Activated CD4-positive, alpha-beta T cell treated with anti-CD3 and anti-CD28 coated beads, Interleukin-2, amount 10 ng/mL, durations not matched to agents 24 days and 14 days (primary cell): ENCODE measurements at places on chromosomes 16 and 17. TPM values are rescaled to one million over a fixed set of nuclear protein-coding genes. Genes with fewer than 3 reads are reported as not detected.

DNA sequence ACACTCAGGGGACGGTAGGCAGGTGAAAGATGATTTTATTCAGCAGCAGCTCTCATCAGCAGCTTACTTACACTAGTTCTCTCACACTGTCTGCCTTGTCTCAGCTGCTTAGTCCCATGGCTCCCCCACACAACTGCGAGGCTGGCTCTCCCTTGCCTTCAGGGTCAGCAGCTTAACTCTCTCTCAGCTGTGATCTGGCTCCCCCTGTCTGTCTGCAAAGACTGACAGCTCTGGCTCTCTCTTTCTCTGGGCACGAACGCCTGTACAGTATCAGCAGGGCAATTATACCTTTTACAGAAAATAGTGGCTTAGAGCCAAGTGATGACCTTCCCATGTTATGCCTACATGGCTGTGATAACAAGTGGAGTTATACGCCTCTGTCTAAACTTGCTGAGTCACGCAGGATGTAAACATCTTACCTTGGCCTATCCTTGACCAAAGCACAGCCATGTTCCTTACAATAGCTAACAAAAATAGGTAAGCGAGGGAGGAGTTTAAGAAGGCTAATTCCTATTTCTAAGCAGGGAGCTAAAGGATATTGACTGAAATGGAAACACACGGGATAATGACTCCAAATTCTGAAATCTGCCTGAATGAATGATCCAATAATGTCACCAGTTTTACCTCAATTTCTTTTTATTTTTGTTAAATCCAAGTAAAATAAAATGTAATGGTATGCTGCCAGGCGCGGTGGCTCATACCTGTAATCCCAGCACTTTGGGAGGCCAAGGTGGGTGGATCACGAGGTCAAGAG, 1.1 kb upstream of the NDUFAB1 start:
- H3K27me3 ChIP-seq: no peaks in the 10 kb centered on the region
- H3K4me3 ChIP-seq: peak overlapping the region; percentile 30
- H3K27ac ChIP-seq: peak overlapping the region; percentile 30
- DNase-seq: peak; percentile 65

DNA sequence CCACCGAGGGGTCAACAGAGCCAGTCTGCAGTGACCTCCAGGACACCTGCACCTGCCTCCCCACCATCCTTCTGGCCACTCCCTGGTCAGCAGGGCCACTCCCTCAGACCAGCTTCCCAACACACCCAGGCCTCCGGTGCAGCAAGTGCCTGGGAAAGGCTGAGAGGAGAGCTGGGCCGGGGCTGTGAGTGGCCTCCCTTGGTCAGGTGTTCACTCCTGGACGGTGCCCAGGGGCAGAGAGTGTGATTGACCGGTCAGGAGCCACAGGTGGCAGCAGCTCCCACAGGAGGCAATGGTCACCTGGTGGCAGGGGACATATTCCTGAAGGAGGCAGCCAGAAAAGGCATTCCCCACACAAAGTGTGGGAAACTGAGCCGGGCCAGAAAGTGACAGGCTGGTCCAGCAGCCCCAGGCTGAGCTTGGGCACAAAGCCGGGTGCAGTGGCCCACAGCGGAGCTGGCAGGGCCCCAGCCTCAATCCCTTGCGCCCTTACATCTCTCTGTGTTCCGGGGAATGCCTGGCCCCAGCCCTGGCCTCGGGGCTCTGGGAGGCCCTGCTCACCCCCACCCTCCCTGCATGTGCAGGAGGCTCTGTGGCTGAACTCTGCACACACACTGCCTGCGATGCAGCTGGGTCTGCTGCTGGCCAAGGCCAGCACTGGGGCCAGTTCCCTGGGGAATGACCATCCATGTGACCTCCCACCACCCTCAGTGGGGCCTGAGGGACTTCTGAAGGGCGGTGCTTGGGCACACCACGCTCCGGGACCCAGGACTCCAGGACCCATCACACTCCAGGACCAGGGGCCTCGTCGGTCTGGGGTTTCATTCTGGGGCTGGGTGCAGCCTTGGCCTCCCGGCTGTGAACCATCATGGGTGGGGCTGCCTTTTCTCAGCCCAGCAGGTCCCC, 1.2 kb upstream of the C17orf99 start:
- H3K4me3 ChIP-seq: no peak overlapping the region
- peaks cover 19% of the 10 kb centered on the region for H3K4me1 ChIP-seq
- DNase-seq: peak; percentile 60
- peaks cover 12% of the 10 kb centered on the region for H3K36me3 ChIP-seq

TMEM92 gene
- total RNA-seq: 0.44 and 0.47 TPM in 2 replicates

DNA sequence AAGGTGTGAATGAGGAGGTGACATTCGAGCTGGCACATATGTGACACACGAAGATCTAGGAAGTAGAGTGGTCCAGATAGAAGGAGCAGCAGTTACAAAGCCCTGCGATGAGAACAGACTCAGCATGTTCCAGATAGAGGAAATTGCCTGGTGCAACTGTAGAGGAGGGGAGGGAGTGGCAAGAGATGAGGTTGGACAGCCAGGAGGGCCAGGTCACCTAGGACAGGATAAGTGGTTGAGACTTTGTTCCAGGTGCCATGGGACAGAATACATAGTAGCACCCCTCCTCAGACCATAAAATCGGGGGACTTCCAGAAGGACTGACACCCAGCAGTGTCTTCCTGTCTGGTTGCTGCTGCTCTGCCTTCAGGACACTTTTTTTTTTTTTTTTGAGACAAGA, 11.0 kb upstream of the CENPT start:
- no peaks in the 10 kb centered on the region for H3K27me3 ChIP-seq
- H3K27ac ChIP-seq: peak overlapping the region; percentile 57
- H3K4me3 ChIP-seq: no peak overlapping the region
- no peak for DNase-seq
- peaks cover 14% of the 10 kb centered on the region for H3K36me3 ChIP-seq

DNA sequence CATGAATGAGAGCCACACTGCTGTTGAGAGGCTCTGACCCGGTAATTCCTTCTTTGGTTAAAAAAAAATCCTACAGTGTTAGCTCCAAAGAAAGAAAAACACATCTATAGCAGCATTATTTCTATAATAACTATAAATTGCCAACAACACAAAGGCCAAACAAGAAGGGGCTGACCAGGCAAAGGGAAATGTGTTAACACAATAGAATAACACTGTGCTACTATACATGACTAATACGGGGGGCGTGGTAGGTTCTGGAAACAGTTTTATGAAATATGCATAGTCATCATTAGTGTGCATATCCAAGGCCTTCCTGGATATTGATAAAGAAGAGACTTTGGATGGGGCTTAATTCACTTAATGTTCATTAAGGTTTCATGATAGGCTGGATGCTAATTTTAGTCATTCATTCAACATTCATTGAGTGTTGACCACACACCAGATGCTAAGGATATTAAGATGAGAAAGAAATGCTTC, 50.0 kb upstream of the CCL1 start:
- H3K4me1 ChIP-seq: peaks cover 20% of the 10 kb centered on the region
- no peak overlapping the region for H3K4me3 ChIP-seq
- H3K27me3 ChIP-seq: peaks cover 43% of the 10 kb centered on the region
- DNase-seq: no peak

- H3K27ac ChIP-seq: no peak overlapping the region
- no peaks in the 10 kb centered on the region for H3K36me3 ChIP-seq
- H3K4me3 ChIP-seq: no peak overlapping the region
- no peaks in the 10 kb centered on the region for H3K4me1 ChIP-seq
These were observed 159.8 kb upstream of the MYOCD start for GRCh38 chr17:12505866-12506265.

- peak; percentile 70 for DNase-seq
- H3K4me3 ChIP-seq: no peak overlapping the region
- H3K27ac ChIP-seq: peak overlapping the region; percentile 66
- no peaks in the 10 kb centered on the region for H3K27me3 ChIP-seq
- H3K36me3 ChIP-seq: peaks cover 42% of the 10 kb centered on the region
These were observed 9.7 kb downstream of the RAD51C start for GRCh38 chr17:58702045-58702476.

- H3K4me3 ChIP-seq: no peak overlapping the region
- peaks cover 20% of the 10 kb centered on the region for H3K36me3 ChIP-seq
- no peak overlapping the region for H3K27ac ChIP-seq
- H3K4me1 ChIP-seq: no peaks in the 10 kb centered on the region
- H3K27me3 ChIP-seq: no peaks in the 10 kb centered on the region
These were observed 38.4 kb downstream of the TSC2 start for GRCh38 chr16:2086106-2086742.

ZNF469 gene
- total RNA-seq: 0.57 and 0.63 TPM in 2 replicates

ITGAD gene
- not detected in 2 replicates for total RNA-seq

GRCh38 chr16:374616-374926, 4.2 kb upstream of the MRPL28 start:
- H3K4me1 ChIP-seq: peaks cover 7% of the 10 kb centered on the region
- peaks cover 4% of the 10 kb centered on the region for H3K36me3 ChIP-seq
- H3K27ac ChIP-seq: no peak overlapping the region
- no peak overlapping the region for H3K4me3 ChIP-seq
- DNase-seq: no peak
- H3K27me3 ChIP-seq: no peaks in the 10 kb centered on the region

GRCh38 chr16:30620169-30620568, 10.0 kb upstream of the ZNF689 start:
- no peak overlapping the region for H3K27ac ChIP-seq
- no peak for DNase-seq
- no peaks in the 10 kb centered on the region for H3K36me3 ChIP-seq

NPW gene
- 6.9 and 7.0 TPM in 2 replicates for total RNA-seq

DNA sequence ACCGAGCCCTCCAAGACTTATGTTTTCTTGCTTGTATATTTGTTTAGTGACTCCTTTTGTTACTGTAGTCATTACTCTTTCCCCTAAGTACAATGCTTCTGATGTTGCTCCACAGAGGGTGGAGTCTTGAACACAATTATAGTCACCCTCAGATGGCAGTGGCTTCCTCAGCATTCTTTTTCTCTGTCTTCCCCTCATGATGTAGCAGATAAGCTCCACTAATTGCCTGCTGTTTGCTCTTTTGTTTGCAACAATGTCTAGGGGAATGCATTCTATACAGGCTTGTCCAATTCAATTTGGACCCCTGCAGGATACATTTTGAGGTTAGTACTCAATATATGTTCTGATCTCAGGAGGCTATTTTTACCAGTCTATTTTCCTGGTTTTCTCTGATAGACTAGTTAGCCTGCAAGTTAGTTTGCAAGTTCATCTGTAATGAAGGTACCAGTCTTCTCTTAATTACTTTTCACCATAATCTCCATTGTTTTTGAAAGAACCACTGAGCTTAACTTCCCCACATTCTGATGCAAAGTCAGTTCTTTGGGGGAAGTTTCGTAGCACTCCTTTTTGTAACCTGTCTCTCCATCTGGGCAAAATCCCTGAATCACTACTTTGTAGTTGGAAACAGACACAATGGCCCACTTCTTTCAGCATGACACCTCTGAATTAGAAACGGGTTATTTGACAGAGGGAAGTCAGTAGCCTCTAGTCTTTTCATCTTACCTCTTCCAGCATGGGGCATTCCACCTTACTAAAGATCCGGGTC, 1509.2 kb downstream of the CDH11 start:
- H3K27ac ChIP-seq: no peak overlapping the region
- H3K36me3 ChIP-seq: no peaks in the 10 kb centered on the region
- H3K4me1 ChIP-seq: no peaks in the 10 kb centered on the region
- no peak for DNase-seq

DNA sequence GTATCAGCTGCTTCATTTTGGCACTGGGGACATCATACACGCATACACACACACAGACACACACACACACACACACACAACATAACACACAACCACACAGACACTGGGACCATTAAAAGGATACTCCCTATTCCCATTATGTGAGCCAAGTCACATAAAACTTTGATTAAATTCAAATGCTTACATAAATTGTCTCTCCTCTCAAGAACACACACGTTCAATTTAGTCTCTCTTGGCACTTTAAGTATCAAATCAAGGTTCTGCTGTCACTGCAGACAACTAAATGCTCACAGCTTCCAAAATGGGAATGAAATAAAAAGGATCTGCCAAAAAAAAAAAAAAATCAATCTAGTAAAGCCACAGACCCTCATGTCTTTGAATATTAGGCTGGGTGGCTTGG, 184.9 kb downstream of the RBFOX1 start:
- no peaks in the 10 kb centered on the region for H3K4me1 ChIP-seq
- no peak overlapping the region for H3K27ac ChIP-seq
- H3K27me3 ChIP-seq: no peaks in the 10 kb centered on the region
- H3K36me3 ChIP-seq: no peaks in the 10 kb centered on the region
- DNase-seq: no peak
- no peak overlapping the region for H3K4me3 ChIP-seq

GRCh38 chr16:24946155-24946554, 69.0 kb downstream of the ARHGAP17 start:
- no peaks in the 10 kb centered on the region for H3K4me1 ChIP-seq
- H3K36me3 ChIP-seq: peaks cover 43% of the 10 kb centered on the region
- H3K4me3 ChIP-seq: no peak overlapping the region
- H3K27me3 ChIP-seq: no peaks in the 10 kb centered on the region

DNA sequence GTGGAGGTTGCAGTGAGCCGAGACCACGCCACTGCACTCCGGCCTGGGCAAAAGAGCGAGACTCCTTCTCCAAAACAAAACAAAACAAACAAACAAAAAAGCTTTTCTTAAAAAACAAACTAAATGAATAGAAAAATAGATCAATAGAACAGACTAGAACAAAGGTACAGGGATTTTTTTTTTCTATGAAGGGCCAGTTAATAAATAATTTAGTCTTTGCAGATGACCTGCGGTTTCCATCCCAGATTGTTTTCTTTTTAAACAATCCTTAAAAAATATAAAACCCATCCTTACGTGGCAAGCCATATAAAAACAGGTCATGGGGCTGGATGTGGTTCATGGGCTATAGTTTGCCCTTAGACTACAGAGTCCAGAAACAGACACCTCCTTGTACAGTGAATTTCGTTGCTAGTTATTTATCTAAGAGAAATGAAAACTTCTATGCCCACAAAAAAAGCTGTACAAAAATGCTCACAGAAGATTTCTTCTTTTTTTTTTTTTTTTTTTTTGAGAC, 45.4 kb downstream of the CREBBP start:
- peaks cover 42% of the 10 kb centered on the region for H3K36me3 ChIP-seq
- no peak for DNase-seq
- H3K4me3 ChIP-seq: no peak overlapping the region

SLC38A8 gene
- not detected in 2 replicates for total RNA-seq

DNA sequence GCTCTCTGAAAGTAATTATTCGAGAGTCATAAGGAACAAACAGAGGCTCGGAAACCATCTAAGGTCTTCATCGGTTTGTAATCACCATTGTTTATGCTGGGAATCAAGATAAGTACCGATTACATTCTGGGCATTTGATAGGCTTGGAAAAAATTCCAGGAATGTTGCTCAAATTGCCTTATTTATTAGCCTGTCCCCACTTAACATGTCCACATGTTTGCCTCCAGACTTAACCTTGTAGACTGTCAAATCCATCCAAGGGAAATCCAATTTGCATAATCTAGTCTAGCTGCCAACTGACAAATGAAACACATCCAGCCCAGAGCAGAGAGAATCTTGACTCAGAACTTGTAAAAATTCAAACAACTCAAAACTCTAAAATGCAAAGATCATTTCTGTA, 51.3 kb upstream of the TMC5 start:
- no peak overlapping the region for H3K4me3 ChIP-seq
- H3K27me3 ChIP-seq: no peaks in the 10 kb centered on the region
- no peaks in the 10 kb centered on the region for H3K4me1 ChIP-seq
- H3K27ac ChIP-seq: no peak overlapping the region
